Aorta (tissue), 5 donors: ENCODE measurements at places on chromosomes 5 and 9. TPM values are rescaled to one million over a fixed set of nuclear protein-coding genes. Genes with fewer than 3 reads are reported as not detected.

Gene PCDHGA3
- 7.4 TPM for total RNA-seq

GRCh38 chr9:107907715-107908114 lies 418.1 kb upstream of the KLF4 start:
- H3K27me3 ChIP-seq: no peaks in the 10 kb centered on the region
- no peak overlapping the region for H3K4me3 ChIP-seq
- no peak for DNase-seq
- no peaks in the 10 kb centered on the region for H3K4me1 ChIP-seq

DNA sequence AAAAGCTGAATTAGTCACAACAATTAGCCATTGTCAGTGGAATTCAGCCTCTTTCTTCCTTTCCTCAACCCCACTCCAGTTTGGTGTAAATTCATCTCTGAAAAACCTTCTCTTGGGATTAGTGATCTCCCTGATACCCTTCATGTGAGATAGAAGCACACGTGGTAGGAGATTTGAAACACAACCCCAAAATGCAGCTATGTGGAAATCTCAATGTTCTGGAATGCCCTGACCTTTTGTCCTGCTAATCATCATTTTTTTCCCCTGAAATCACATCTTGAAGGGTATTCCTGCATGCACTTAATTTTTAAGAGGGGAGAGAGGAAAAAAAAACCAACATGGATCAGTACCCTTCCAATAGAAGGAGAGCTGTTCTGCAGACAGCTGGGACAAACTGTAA lies 612.6 kb downstream of the EBF1 start:
- no peak overlapping the region for H3K4me3 ChIP-seq
- H3K27me3 ChIP-seq: no peaks in the 10 kb centered on the region
- H3K27ac ChIP-seq: no peak overlapping the region
- no peak for DNase-seq
- H3K36me3 ChIP-seq: no peaks in the 10 kb centered on the region
- H3K4me1 ChIP-seq: no peaks in the 10 kb centered on the region

Gene IL17B
- 2.8 TPM for total RNA-seq

- H3K36me3 ChIP-seq: no peaks in the 10 kb centered on the region
- H3K27ac ChIP-seq: peak overlapping the region; percentile 72
- no peaks in the 10 kb centered on the region for H3K27me3 ChIP-seq
- no peak overlapping the region for H3K4me3 ChIP-seq
- no peak for DNase-seq
Observed at GRCh38 chr9:13993632-13994185, 320.2 kb downstream of the NFIB start.

DNA sequence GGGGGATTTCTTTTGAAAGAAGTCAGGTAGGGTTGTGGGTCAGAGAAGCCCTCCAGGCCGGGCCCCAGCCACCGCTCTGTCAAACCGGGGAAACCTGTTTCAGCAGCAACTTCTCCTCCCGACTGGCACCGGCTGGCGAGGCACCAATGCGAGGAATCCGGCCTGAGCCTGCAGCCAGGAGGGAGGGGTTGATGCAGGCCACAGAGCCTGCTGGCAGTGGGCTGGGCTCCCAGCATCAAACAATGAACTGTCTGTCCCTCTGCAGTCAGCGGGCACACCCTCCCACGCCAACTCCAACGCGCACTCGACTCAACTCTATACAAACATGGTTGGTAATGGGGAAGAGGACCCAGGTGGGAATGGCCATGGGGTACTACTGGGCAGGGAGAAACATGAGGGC lies 12.1 kb downstream of the PCDH1 start:
- no peaks in the 10 kb centered on the region for H3K27me3 ChIP-seq
- H3K36me3 ChIP-seq: no peaks in the 10 kb centered on the region
- no peaks in the 10 kb centered on the region for H3K4me1 ChIP-seq
- H3K27ac ChIP-seq: no peak overlapping the region
- DNase-seq: no peak
- no peak overlapping the region for H3K4me3 ChIP-seq

- no peaks in the 10 kb centered on the region for H3K27me3 ChIP-seq
- no peak overlapping the region for H3K4me3 ChIP-seq
- H3K4me1 ChIP-seq: no peaks in the 10 kb centered on the region
- no peaks in the 10 kb centered on the region for H3K36me3 ChIP-seq
- no peak overlapping the region for H3K27ac ChIP-seq
Observed at GRCh38 chr9:78811622-78812276, 514.8 kb downstream of the PSAT1 start.

DNA sequence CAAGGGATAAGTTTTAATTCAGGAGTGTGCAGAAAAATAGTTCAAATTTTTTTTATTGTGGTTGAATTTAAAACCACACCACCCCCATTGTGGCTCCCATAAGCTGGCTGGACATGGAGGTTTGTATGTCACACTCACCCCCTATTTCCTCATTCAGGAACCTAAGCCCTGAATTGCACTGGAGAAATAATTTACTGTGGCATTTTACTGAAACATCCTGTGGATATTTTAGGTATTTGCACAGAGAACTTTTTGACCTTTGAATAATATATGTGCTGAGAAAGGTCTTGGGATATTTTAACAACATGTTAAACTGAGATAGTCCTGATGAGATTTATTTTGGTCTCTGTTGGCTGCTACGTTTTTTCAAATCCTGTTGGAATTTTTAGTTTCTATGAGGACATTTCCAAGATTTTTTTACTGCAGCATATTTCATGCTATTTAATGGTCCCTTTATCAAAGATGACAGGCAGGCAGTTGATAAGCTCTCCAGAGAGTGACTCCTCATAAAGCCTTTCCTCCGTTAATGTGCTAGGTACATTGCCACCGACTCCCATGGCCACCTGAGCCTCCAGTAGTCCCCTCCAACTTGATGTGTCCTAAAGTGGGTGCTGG lies 51.2 kb upstream of the PALM2AKAP2 start:
- H3K4me1 ChIP-seq: no peaks in the 10 kb centered on the region
- DNase-seq: no peak
- no peaks in the 10 kb centered on the region for H3K27me3 ChIP-seq
- H3K36me3 ChIP-seq: no peaks in the 10 kb centered on the region
- no peak overlapping the region for H3K27ac ChIP-seq

Gene LSM11
- 5.2 TPM for total RNA-seq

DNA sequence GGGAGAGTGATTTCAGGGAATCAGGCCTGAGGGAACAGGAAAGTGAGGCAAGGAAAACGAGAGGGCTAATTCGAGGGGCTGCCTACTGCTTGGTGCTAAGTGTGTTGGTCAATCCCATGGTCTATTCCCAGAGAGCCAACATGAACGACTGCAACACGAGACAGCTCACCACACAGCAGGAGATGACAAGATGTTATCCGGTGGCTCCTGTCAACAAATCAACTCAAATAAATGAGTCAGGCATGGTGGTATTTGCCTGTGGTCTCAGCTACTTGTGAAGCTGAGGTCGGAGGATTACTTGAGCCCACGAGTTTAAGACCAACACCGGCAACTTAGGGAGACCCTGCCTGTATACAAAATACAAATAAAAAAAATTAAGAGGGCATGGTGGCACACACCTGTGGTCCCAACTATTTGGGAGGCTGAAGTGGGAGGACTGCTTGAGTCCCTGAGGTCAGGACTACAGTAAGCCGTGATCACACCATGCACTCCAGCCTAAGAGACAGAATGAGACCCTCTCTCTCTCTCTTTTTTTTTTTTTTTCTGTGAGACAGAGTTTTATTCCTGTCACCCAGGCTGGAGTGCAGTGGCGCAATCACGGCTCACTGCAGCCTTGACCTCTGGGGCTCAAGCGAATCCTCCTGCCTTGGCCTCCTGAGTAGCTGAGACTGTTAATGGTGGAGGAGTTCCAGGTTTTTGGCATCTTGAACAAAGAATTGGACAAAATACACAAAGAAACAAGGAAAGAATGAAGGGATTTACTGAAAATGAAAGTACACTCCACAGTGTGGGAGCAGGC lies 9.0 kb upstream of the FAF2 start:
- H3K27me3 ChIP-seq: no peaks in the 10 kb centered on the region
- no peaks in the 10 kb centered on the region for H3K36me3 ChIP-seq
- H3K4me1 ChIP-seq: no peaks in the 10 kb centered on the region
- DNase-seq: no peak
- H3K4me3 ChIP-seq: no peak overlapping the region
- no peak overlapping the region for H3K27ac ChIP-seq

GRCh38 chr5:73136055-73136562 lies 15.7 kb downstream of the TMEM171 start:
- no peak for DNase-seq
- H3K36me3 ChIP-seq: no peaks in the 10 kb centered on the region
- no peaks in the 10 kb centered on the region for H3K27me3 ChIP-seq

Gene ABITRAM
- total RNA-seq: 11.1 TPM

DNA sequence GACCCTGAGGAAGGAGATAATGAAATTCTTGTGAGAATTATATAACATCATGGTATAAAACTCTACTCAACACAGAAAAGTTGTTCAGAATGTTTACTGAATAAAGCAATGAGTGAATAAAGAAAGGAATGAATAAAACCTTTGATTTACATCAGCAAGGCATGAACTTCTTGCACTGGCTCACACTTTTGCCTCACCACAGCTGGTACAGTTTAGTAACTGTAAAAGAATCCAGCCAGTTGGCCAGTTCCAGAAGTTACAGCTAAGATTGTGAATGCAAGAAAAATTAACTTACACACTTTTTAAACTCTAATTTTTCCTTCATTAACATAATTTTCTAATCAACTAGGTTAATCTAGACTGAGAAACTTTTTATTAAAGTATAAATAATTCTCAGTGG lies 490.9 kb downstream of the NFIB start:
- no peak overlapping the region for H3K27ac ChIP-seq
- no peak overlapping the region for H3K4me3 ChIP-seq
- no peaks in the 10 kb centered on the region for H3K27me3 ChIP-seq
- H3K4me1 ChIP-seq: no peaks in the 10 kb centered on the region
- no peak for DNase-seq

DNA sequence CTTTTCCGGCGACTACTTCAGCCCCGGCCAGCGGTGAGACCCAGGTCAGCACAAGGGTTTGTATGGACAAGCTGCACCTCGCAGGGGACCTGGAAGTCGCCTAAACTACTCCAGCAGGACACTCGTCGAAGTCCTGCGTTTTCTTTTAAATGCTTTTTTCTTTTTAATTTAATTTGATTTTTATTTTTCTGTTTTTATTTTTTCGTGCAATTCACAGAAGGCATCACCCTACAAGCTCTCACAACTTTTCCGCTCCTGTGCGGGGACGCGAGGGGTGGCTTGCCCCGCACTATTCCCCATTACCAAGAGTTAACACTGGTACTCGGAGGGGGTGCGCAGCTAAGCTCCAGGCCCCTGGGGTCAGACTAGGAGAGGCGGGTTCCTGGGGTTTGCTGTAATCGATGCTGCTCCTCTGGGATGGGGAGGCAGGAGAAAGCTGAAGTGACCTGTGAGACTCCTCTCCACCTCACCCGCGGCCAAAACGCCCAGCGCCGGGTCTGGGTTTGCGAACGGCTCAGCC lies 1.3 kb downstream of the EDIL3 start:
- DNase-seq: peak; percentile 41
- no peaks in the 10 kb centered on the region for H3K27me3 ChIP-seq
- H3K4me3 ChIP-seq: peak overlapping the region; percentile 67
- peaks cover under 1% of the 10 kb centered on the region for H3K4me1 ChIP-seq
- no peaks in the 10 kb centered on the region for H3K36me3 ChIP-seq

Gene WNT8A
- total RNA-seq: not detected

DNA sequence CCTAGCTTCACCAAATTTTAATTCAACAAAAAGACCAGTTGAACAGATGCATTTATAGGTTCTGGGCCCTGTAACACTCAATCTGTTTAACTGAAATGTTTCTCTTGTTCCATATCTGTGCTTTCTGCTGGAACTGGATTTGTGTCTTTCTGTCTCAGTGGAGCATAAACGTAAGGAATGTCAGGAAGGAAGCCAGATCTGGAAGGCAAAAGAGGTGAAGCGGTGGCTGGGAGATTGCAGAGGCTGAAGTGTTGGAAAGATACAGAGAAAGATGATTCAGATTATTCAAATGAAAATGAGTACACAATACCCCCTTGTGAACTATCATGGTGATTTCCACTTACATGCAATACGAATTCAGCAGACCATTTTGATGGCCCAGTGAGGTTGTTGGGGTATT lies 406.8 kb downstream of the BRINP1 start:
- H3K27ac ChIP-seq: no peak overlapping the region
- no peaks in the 10 kb centered on the region for H3K4me1 ChIP-seq
- no peaks in the 10 kb centered on the region for H3K36me3 ChIP-seq
- H3K27me3 ChIP-seq: no peaks in the 10 kb centered on the region
- no peak for DNase-seq
- H3K4me3 ChIP-seq: no peak overlapping the region

DNA sequence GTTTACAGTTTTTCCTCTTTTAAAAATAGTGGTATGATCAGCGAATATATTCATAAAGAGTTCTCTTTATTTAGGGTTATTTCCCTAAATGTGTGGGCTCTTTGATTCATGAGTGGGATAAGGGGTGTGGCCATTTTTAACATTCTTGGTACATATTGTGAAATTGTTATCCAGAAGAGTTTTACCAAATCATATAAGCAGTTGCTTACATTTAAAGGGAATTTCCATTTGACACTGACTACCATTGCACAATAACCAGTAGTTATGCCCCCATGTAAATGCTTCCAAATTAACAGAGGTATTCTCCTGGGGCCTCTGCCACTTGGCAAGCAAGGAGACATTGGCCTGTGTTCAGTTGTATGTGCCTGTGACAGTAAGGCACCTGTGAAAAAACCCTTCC lies 27.2 kb downstream of the SLC25A48 start:
- no peaks in the 10 kb centered on the region for H3K27me3 ChIP-seq
- no peaks in the 10 kb centered on the region for H3K4me1 ChIP-seq
- DNase-seq: no peak
- H3K27ac ChIP-seq: no peak overlapping the region
- H3K36me3 ChIP-seq: no peaks in the 10 kb centered on the region

- H3K4me3 ChIP-seq: no peak overlapping the region
- peaks cover 4% of the 10 kb centered on the region for H3K36me3 ChIP-seq
- no peaks in the 10 kb centered on the region for H3K4me1 ChIP-seq
- H3K27ac ChIP-seq: no peak overlapping the region
- H3K27me3 ChIP-seq: no peaks in the 10 kb centered on the region
Observed at GRCh38 chr5:31554552-31554951, 22.5 kb downstream of the C5orf22 start.

GRCh38 chr9:79408617-79409016 lies 163.1 kb upstream of the TLE4 start:
- H3K27ac ChIP-seq: no peak overlapping the region
- H3K36me3 ChIP-seq: no peaks in the 10 kb centered on the region
- peaks cover 1% of the 10 kb centered on the region for H3K27me3 ChIP-seq
- no peak for DNase-seq
- H3K4me3 ChIP-seq: no peak overlapping the region

Gene MEGF10
- total RNA-seq: 0.52 TPM

Gene SARDH
- total RNA-seq: 3.0 TPM

Gene GRIA1
- total RNA-seq: 6.3 TPM

GRCh38 chr5:152551061-152551460 lies 146.0 kb upstream of the NMUR2 start:
- no peak overlapping the region for H3K27ac ChIP-seq
- DNase-seq: no peak
- no peaks in the 10 kb centered on the region for H3K4me1 ChIP-seq
- H3K4me3 ChIP-seq: no peak overlapping the region
- H3K36me3 ChIP-seq: no peaks in the 10 kb centered on the region

GRCh38 chr5:127298656-127299055 lies 8.1 kb downstream of the MEGF10 start:
- no peak overlapping the region for H3K4me3 ChIP-seq
- H3K36me3 ChIP-seq: no peaks in the 10 kb centered on the region
- no peaks in the 10 kb centered on the region for H3K27me3 ChIP-seq
- no peak overlapping the region for H3K27ac ChIP-seq
- no peaks in the 10 kb centered on the region for H3K4me1 ChIP-seq
- no peak for DNase-seq
